Activated CD8-positive, alpha-beta memory T cell treated with anti-CD3 and anti-CD28 coated beads, Interleukin-2, amount 50 U/mL, for 4 hours (primary cell): ENCODE measurements at places on chromosomes 1 and 21.

DNA sequence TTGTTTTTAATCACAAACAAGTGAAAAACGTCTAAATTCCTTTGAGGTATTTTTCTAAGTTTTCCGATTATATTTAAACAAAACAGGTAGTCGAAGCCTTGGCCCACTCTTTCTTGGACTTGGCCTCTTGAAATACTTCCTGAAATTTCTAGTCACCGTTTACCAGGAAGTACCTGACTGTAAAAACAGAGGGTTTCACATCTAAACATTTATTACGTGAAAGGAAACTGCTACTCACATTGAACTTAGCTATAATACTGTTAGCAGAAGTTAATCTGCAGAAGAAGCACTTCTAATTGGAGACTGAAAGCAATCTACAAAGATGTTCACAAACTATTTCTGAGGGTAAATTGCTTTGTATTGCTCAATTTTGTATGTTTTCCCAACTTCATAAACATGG lies 526.0 kb upstream of the ADGRL4 start:
- no peak for DNase-seq

GRCh38 chr1:176847052-176847451 lies 317.5 kb downstream of the ASTN1 start:
- DNase-seq, result no peak

DNA sequence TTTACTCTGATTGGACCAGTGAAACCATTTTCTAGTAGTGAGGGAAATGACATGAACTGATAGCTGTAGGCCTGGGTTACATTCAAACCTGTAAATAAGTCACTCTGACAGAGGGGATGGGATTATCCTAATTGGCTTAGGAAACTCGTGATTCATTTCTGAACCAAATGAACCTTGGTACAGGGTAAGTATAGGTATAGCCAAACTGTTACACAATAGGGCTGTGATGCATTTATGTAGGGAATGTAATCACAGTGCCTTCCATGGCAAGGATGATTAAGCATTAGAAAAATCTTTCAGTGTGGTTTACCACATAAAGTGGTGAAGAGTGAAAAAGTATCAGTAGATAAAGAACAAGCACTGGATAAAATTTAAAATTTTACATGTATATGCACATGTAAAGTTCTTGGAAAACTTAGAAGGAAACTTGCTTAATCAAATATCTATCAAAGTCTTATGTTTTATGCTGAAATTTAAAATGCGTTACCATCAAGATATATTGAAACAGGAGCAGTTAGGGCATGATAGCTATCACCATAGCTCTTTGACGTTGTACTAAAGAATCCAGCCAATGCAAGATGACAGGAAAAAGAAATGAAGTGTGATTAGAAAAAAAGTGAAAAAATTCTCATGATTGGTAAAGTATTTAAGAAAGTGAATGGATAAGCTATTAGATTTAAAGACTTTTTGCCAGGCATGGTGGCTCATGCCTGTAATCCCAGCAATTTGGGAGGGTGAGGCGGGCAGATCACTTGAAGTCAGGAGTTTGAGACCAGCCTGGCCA lies 63.0 kb downstream of the RABGAP1L start:
- no peak for DNase-seq

DNA sequence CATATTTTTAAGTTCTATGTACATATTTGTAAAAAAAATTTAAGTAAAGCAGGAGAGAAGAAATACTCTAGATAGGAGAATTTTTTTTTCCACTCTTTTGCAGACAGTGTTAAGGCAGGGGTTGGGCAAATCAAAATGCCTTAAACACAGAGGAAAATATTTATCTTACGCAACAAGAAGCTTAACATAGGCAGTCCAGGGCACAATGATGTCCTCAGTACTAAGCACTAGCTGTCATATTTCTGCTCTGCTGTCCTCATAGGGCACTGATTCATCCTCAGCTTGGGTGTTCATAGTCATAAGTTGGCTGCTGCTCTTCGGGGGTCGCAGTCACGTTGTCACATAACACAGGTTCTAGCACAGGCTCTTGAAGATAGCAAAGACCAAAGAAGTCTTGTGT lies 247.4 kb downstream of the PTBP2 start:
- no peak for DNase-seq

DNA sequence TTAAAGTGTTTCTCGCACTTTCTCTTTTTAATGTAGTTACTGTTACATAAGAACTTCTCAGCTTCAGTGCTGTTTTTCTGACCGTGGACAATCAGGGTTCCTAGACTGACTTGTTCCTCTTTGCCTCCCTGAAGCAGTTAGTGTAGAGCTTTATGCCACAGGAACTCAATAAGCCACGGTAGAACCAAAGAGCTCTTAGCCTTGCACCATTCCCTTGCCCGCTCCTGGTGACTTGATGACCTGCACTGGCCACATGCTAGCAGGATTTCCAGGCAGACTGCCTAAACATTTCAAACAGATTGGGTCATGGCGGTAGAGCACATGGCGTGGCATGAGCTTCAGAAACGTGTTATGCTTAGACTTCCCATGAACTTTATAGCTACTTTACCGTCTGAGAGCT lies 18.8 kb upstream of the FASLG start:
- no peak for DNase-seq

DNA sequence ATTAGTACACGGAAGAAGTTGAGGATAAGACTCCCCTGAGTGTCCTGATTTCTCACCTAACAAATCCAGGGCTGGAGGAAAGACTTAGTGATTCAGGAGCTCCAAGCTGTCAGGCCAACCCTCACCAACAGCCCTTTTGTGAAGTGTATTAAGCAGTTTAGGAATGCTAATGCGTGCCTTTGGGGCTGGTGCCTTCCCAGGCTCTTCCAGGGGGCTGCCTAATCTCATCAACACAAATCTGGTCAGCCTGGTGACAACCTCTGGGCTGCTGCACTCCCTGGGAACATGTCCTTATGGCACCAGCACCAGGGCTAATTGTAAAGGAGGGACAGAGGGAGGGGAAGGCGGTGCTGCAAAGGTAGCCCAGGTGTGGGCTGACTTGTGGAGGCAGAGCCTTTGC lies 15.5 kb downstream of the CSMD2 start:
- DNase-seq, result no peak

- no peak for DNase-seq
These were observed 87.2 kb downstream of the CLEC20A start for GRCh38 chr1:178409541-178409940.

DNA sequence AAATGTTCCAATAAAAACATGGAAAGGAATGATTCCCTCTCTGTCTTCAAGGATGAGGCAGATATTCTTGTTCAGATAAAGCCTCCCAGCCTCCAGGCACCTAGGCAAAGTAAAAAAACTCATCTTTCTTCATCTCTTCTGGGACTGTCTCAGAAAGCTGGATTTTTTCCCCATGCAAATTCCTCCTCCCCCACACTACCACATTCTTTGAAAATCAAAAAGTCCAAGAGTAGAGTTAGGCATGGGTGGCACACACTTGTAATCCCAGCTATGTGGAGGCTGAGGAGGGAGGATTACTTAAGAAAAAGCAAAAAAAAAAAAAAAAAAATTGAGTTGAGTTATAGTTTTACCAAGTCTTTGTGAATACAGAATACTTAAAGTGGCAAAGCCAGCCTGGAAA lies 82.8 kb downstream of the GLUL start:
- no peak for DNase-seq

DNA sequence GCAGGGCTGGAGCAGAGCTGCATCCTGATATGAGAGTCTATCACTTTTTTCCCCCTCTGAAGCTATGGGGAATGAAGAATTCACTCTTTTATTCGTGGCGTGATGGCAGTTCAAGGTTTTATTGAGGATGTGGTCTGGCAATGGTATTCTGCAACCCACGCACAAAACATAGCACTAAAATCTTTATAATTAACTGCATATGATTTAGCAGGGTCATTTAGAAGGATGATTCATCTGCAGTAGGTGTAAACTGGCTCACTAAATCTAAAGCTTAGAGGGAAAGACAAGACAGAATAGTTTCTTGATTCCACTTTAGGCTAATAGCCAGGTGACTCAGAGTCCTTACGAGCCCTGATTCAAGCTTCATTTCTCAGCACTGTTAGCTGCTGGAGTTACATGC lies 25.0 kb upstream of the CHRM3 start:
- DNase-seq, result no peak
